ENCODE measurements at places on chromosomes 12 and 14.

GRCh38 chr12:52366738-52367485, at the start of gene KRT85:
TSS of gene KRT85 (minus strand) at chr12:52367481. CDS start at chr12:52367405, 76 bp downstream.
- no peak for DNase-seq

DNA sequence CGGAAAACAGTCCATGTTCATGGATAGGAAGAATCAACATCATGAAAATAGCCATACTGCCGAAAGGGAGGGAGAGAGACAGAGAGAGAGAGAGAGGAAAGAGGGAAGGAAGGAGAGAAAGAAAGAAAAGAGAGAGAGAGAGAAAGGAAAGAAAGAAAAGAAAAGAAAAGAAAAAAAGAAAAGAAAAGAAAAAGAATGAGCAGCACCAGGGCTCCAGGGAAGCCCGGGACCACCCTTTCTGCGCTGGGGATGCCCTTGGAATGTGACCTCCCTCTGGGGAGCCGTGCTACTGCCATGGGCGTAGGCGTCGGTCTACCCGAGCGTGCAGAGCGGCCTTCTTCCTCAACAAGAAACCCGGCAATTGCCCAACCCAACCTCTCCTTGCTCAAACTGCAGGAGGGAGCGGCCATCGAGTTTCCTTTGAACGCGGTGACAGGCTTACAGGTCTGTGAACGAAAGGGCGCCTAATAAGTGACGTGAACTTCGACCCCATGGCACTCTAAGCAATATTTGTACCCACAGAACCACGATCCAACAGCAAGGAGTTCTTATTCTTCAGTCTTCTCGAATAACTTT, 16.9 kb downstream of the OR6S1 start:
- DNase-seq: no peak

DNA sequence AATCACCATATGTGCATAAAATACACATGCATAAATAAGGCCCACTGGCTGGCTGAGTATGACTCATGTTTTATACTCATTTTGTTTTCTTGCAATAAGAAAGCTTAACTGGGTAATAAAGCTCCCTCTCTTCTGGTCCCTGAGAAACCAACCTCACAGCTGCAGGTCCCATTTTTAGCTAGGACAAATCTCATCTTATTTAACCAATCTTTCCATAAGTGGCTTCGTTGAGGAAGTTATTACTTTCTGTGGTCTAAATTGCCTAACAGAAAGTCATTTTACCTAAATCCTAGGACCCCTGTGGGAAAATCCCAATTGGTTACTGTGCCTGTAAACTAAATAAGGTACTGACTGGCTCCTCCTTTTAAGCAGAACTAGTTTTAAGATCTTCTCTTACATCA, 232.8 kb upstream of the FBXO33 start:
- DNase-seq: no peak

GRCh38 chr12:93370947-93371346, 6.8 kb upstream of the NUDT4 start:
- no peak for DNase-seq

- no peak for DNase-seq
Observed at GRCh38 chr14:54483073-54483745, 5.6 kb downstream of the GMFB start.

GRCh38 chr14:72941286-72941985, 15.2 kb downstream of the DCAF4 start:
- no peak for DNase-seq

GRCh38 chr14:60266021-60266937, 17.3 kb downstream of the PPM1A start:
- DNase-seq: no peak

GRCh38 chr14:52910572-52910971, 40.3 kb downstream of the FERMT2 start:
- no peak for DNase-seq

GRCh38 chr12:98355322-98355721, 160.1 kb upstream of the TMPO start:
- DNase-seq: no peak

DNA sequence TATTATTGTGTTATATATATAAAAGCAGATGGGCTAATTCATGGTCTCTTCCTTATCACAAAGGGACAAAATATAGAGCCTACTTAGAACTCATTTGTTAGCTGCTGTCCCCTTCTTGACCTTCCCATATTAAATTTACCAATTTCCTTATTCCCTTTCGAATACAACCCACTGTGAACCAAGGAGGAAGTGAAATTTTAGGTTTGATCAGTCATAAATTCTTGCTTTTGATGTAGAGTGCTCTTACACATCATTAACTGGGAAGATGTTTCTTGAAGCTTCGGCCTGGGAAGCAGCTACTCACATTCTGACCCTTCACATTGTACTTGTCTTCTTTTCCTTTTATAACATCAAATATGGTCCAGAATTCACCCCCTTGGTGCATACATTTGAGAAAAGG, 579.0 kb downstream of the LRFN5 start:
- DNase-seq: no peak

All from NCI-H345 (cell line).